ENCODE measurements at places on chromosomes 6 and 20.
A peak's percentile ranks its signal among the peaks of the same experiment; 100 is the strongest.

GRCh38 chr6:130020073-130020906, 1.9 kb downstream of the L3MBTL3 start:
- no peaks in the 10 kb centered on the region for H3K4me1 ChIP-seq
- DNase-seq, result peak; percentile 32
- H3K27me3 ChIP-seq, result no peaks in the 10 kb centered on the region
- peak overlapping the region; percentile 46 for H3K27ac ChIP-seq

- no peaks in the 10 kb centered on the region for H3K4me1 ChIP-seq
- no peaks in the 10 kb centered on the region for H3K36me3 ChIP-seq
- H3K27ac ChIP-seq, result no peak overlapping the region
- DNase-seq, result no peak
- no peak overlapping the region for H3K4me3 ChIP-seq
These were observed 721.4 kb downstream of the CBLN4 start for GRCh38 chr20:55283889-55284288.

DNA sequence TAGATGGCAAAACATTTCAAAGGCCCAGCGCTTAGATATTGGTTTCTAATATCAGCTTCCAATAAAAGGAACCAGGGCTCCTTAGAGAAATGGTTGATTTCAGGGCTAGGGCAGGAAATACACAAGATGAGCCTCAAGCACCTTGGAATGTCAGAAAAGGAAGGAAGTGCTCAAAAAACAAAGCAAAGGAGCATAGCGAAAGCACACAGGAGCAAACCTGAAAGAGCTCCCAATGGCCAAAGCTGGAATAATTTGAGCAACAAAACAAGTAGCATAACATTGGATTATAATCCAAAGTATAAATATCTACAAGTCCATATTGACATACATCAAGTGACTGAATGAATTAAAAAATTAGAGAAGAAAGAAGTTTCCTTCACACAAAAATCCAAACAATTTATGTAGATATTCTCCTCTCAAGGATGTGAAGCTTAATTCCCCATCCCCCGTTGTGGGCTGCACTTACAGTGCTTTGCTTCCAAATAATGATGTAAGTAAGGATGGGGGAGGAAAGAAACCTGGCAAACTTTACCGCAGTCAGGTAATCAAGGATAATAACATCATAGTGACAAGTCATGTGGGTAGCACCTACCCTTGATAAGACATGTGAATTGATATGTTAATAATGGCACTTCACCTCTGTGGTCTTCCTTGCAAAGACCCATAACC, 132.9 kb upstream of the DST start:
- H3K4me1 ChIP-seq, result no peaks in the 10 kb centered on the region
- H3K4me3 ChIP-seq, result no peak overlapping the region
- no peak overlapping the region for H3K27ac ChIP-seq
- no peak for DNase-seq
- no peaks in the 10 kb centered on the region for H3K27me3 ChIP-seq
- H3K36me3 ChIP-seq, result no peaks in the 10 kb centered on the region

- H3K4me1 ChIP-seq, result peaks cover 38% of the 10 kb centered on the region
- H3K27ac ChIP-seq, result peak within 1 kb of the TSS; percentile 99
- H3K27me3 ChIP-seq, result no peaks in the 10 kb centered on the region
- DNase-seq, result peak; percentile 96
These were observed at the start of gene NCOA5 for GRCh38 chr20:46089417-46090388. NCOA5 (minus strand) TSS chr20:46089962; CDS start chr20:46079424, 10,538 bp downstream.

GRCh38 chr20:45322952-45323383, 14.9 kb upstream of the MATN4 start:
- peak overlapping the region; percentile 67 for H3K27ac ChIP-seq
- no peak overlapping the region for H3K4me3 ChIP-seq
- H3K27me3 ChIP-seq, result no peaks in the 10 kb centered on the region
- no peaks in the 10 kb centered on the region for H3K36me3 ChIP-seq
- H3K4me1 ChIP-seq, result peaks cover 43% of the 10 kb centered on the region
- DNase-seq, result peak; percentile 70

- H3K4me1 ChIP-seq, result no peaks in the 10 kb centered on the region
- no peaks in the 10 kb centered on the region for H3K36me3 ChIP-seq
- H3K4me3 ChIP-seq, result no peak overlapping the region
- no peaks in the 10 kb centered on the region for H3K27me3 ChIP-seq
These were observed 73.9 kb upstream of the TGM3 start for GRCh38 chr20:2221921-2222320.

- no peaks in the 10 kb centered on the region for H3K27me3 ChIP-seq
- H3K27ac ChIP-seq, result no peak overlapping the region
- no peak overlapping the region for H3K4me3 ChIP-seq
- no peaks in the 10 kb centered on the region for H3K4me1 ChIP-seq
- DNase-seq, result no peak
- no peaks in the 10 kb centered on the region for H3K36me3 ChIP-seq
These were observed 11.2 kb upstream of the GPRC6A start for GRCh38 chr6:116840091-116840490.

GRCh38 chr20:53578492-53579222, 15.0 kb downstream of the ZNF217 start:
- no peaks in the 10 kb centered on the region for H3K27me3 ChIP-seq
- H3K4me3 ChIP-seq, result no peak overlapping the region

GRCh38 chr6:44656691-44657090, 269.2 kb downstream of the CDC5L start:
- no peak overlapping the region for H3K4me3 ChIP-seq

DNA sequence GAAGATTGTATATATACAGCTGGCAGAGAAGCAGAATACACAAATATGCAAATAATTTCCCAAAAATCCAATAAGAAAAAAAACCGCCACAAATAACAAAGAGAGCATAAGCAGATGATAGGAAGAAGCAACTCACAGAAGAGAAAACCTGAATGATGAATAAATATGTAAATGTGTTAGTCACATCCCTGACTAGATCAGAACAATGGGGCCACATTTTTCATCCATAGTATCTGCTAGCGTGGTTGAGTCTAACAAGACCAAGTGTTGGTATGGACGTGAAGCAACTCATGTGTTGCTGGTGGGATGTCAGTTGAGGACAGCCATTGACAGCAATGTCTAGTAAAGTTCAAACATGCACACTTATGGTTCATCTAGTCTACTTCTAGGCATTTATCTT, 3.9 kb upstream of the SLC22A3 start:
- no peak for DNase-seq
- H3K36me3 ChIP-seq, result no peaks in the 10 kb centered on the region
- no peak overlapping the region for H3K27ac ChIP-seq
- peaks cover 10% of the 10 kb centered on the region for H3K27me3 ChIP-seq
- H3K4me3 ChIP-seq, result no peak overlapping the region
- peaks cover 11% of the 10 kb centered on the region for H3K4me1 ChIP-seq

DNA sequence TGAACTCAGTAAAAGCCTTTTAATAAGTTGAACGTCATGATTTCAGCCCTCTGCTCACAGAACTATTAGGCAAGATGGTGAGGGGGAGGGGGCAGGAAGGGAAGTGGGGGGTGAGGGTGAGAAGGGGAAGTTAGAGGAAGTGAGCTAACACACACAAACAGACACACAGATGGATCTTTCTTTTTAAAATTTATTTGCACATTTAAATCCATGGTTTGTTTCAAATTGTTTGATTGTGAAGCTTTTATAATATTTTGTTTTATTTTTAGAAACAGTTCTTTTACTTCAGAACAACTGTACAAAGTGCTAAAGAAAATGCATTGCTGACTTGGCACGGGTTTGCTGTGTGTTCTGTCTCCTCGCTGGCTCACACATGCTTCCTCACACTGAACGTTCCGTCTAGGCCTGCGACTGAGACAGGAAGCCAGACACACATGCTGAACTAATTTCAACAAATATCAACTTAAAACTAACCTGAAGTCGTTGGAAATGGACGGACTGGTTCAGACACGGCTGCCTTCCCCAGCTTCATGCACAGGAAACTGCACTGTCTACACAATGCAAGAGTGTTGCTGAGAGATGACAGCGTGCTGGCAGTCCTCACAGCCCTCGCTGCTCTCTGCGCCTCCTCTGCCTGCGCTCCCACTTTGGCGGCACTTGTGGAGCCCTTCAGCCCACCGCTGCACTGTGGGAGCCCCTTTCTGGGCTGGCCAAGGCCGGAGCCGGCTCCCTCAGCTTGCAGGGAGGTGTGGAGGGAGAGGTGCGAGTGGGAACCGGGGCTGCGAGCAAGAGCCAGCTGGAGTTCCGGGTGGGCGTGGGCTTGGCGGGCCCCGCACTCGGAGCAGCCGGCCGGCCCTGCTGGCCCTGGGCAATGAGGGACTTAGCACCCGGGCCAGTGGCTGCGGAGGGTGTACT, 8.1 kb upstream of the ZBP1 start:
- H3K27ac ChIP-seq, result peak overlapping the region; percentile 37
- DNase-seq, result no peak
- no peaks in the 10 kb centered on the region for H3K4me1 ChIP-seq
- no peaks in the 10 kb centered on the region for H3K36me3 ChIP-seq

- no peak for DNase-seq
- peaks cover 17% of the 10 kb centered on the region for H3K4me1 ChIP-seq
- no peak overlapping the region for H3K4me3 ChIP-seq
- no peaks in the 10 kb centered on the region for H3K36me3 ChIP-seq
- H3K27ac ChIP-seq, result peak overlapping the region; percentile 51
These were observed 16.8 kb upstream of the ADTRP start for GRCh38 chr6:11795403-11795802.

DNA sequence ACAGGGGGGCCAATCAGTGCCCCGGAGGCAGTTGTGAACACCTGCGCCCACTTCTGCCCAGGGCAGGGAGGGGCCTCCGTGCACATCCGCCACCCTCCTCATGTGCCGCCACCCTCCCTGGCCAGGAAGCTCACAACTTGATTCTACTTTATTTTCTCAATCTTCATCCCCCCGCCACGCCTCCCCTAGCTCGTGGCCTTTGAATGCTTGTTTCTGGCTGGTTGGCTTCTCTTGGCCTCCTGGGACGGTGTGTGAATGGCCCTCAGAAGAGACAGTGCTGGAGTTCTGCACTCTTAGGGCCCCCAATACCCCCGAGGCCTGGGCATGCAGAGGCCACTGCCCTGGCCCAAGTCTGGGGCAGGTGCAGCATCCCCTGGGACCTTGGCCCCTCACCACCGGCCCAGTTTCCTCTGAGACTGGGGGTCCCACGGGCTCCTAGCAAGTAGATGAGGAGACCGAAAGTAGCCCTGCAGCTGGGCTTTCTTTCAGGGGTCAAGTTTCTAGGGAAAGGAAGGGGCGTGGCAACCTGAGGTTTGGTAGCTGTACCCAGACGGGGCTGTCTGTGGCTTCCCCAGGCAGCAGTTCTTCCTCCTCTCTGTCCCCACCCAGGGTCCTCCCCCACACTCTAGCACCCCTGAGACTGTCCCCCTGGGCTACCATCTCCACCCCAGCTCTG, 1.3 kb downstream of the RGS19 start:
- no peaks in the 10 kb centered on the region for H3K27me3 ChIP-seq
- H3K4me1 ChIP-seq, result peaks cover 17% of the 10 kb centered on the region

DNA sequence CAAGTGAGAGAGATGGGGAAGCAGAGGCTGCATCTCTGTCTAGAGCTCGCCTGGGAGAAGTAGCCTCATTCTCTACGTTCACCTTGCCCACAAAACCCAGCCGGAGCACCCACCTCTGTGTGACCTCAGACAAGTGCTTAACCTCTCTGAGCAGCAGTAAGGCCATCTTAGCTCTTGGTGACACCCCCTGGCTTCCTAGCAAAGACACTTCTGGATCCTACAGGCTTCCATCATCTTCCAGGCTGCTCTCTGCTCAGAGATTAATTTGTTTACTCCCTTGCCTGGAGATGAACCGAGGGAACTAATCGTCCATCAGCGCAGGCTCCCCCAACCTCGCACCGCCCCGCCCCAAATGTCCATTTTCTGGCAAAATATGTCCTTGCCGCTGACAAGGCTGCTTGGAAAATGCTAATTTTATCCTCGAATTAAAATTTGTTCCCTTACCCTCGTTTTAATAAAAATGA, 24.0 kb upstream of the CTNNBL1 start:
- no peak overlapping the region for H3K27ac ChIP-seq
- no peaks in the 10 kb centered on the region for H3K36me3 ChIP-seq
- no peaks in the 10 kb centered on the region for H3K4me1 ChIP-seq
- no peak overlapping the region for H3K4me3 ChIP-seq

- no peak overlapping the region for H3K27ac ChIP-seq
- H3K36me3 ChIP-seq, result no peaks in the 10 kb centered on the region
- peaks cover 1% of the 10 kb centered on the region for H3K4me1 ChIP-seq
- no peak overlapping the region for H3K4me3 ChIP-seq
- H3K27me3 ChIP-seq, result no peaks in the 10 kb centered on the region
- DNase-seq, result no peak
These were observed 60.2 kb downstream of the MRAP2 start for GRCh38 chr6:84093441-84094435.

DNA sequence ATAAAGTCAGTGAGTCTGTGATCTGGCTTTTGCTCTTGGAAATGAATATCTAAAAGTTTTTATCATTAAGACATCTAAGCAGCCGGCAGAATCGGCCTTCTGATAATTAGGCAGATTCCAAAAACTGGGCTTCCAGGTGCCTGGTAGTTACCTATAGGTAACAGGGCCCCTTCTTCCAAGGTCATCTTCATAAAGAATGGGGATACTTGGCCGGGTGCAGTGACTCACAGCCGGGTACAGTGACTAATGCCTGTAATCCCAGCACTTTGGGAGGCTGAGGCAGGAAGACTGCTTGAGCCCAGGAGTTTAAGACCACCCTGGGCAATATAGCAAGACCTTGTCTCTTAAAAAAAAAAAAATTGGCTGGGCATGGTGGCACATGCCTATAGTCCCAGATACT, 12.9 kb upstream of the RBL1 start:
- DNase-seq, result no peak
- no peak overlapping the region for H3K4me3 ChIP-seq
- no peaks in the 10 kb centered on the region for H3K4me1 ChIP-seq
- H3K27ac ChIP-seq, result no peak overlapping the region

DNA sequence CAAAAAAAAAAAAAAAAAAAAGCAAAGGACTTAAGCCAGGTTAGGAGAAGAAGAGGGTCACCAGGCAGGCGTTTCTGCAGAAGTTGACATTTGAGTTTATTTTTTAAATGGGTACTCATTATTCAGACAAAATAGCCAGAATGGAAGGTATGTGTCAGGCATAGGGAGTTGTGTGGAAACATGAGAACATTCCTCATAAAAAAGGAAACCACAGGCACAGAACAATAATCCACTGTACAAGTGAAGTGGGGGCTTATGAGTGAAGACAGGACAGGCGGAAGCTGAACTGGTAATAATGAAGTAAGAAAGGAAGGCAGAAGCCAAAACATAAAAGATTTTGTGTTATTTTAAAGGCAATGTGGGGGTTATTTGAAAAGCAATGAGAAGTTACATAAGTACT, 104.6 kb downstream of the EPB41L2 start:
- H3K4me3 ChIP-seq, result no peak overlapping the region
- no peaks in the 10 kb centered on the region for H3K4me1 ChIP-seq
- H3K36me3 ChIP-seq, result no peaks in the 10 kb centered on the region
- DNase-seq, result no peak

GRCh38 chr6:50716899-50717509, 3.7 kb downstream of the TFAP2D start:
- H3K4me1 ChIP-seq, result no peaks in the 10 kb centered on the region
- no peaks in the 10 kb centered on the region for H3K36me3 ChIP-seq
- no peak overlapping the region for H3K27ac ChIP-seq
- H3K4me3 ChIP-seq, result no peak overlapping the region

DNA sequence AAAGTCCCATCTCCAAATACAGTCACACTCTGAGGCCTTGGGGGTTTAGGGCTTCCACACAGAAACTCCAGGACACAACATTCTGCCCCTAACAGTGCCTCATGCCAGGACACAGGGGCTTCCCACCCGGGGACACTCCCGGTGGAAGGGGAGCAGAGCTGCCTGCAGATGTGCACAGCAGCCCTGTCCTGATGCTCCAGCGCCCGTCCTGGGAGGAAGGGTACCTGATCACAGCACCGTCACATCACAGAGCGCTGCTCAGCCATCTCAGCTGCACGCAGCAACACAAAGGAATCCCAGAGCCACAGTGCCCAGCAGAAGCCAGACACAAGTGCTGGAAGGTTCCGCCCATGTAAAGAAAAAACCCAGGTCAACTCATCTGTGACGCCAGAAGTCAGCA, 156.7 kb downstream of the TAF4 start:
- H3K4me1 ChIP-seq, result no peaks in the 10 kb centered on the region
- H3K27me3 ChIP-seq, result no peaks in the 10 kb centered on the region
- no peak overlapping the region for H3K4me3 ChIP-seq
